ENCODE measurements at places on chromosomes 4 and X. TPM values are rescaled to one million over a fixed set of nuclear protein-coding genes. Genes with fewer than 3 reads are reported as not detected.

The GPR101 gene
- total RNA-seq, result not detected

The TRIM2 gene
- total RNA-seq, result 0.20 TPM

The TRMT10A gene
- total RNA-seq, result 10.5 TPM

The HDX gene
- 1.9 TPM for total RNA-seq

The TCEAL9 gene
- total RNA-seq, result not detected

The ABCG2 gene
- total RNA-seq, result 1.1 TPM

The ZNF280C gene
- 4.6 TPM for total RNA-seq

The ODAPH gene
- 0.12 TPM for total RNA-seq

The AFM gene
- not detected for total RNA-seq

The CT47B1 gene
- total RNA-seq, result not detected

The IL15 gene
- total RNA-seq, result 1.9 TPM

DNA sequence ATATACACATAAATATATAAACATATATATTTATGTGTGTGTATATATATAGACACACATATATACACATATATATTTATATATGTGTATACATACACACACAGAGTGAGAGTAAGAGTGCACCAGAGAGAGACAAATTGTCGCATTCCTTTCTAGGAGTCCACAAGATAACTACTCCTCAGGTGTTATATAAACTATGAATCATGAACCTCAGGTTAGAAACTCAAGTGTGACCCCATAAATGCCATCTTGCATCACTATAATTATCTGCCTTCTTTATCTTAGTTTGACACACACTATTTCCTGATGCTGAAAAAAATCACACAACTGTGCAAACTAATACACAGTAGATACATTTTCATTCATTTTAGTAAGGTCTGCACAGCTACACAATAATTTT, 135.2 kb downstream of the PPARGC1A start:
- no peaks in the 10 kb centered on the region for H3K36me3 ChIP-seq
- H3K27ac ChIP-seq, result no peak overlapping the region
- DNase-seq, result no peak
- H3K27me3 ChIP-seq, result no peaks in the 10 kb centered on the region
- H3K4me1 ChIP-seq, result no peaks in the 10 kb centered on the region

- DNase-seq, result no peak
- no peak overlapping the region for H3K27ac ChIP-seq
- H3K4me1 ChIP-seq, result no peaks in the 10 kb centered on the region
- H3K4me3 ChIP-seq, result no peak overlapping the region
- H3K27me3 ChIP-seq, result peaks cover 9% of the 10 kb centered on the region
Observed at GRCh38 chr4:169241464-169241863, 29.3 kb downstream of the SH3RF1 start.

- peak overlapping the region; percentile 87 for H3K27ac ChIP-seq
- peaks cover 25% of the 10 kb centered on the region for H3K4me1 ChIP-seq
- H3K36me3 ChIP-seq, result no peaks in the 10 kb centered on the region
- H3K27me3 ChIP-seq, result peaks cover 23% of the 10 kb centered on the region
- DNase-seq, result no peak
Observed at GRCh38 chrX:70432936-70433847, 10.1 kb downstream of the GDPD2 start.

DNA sequence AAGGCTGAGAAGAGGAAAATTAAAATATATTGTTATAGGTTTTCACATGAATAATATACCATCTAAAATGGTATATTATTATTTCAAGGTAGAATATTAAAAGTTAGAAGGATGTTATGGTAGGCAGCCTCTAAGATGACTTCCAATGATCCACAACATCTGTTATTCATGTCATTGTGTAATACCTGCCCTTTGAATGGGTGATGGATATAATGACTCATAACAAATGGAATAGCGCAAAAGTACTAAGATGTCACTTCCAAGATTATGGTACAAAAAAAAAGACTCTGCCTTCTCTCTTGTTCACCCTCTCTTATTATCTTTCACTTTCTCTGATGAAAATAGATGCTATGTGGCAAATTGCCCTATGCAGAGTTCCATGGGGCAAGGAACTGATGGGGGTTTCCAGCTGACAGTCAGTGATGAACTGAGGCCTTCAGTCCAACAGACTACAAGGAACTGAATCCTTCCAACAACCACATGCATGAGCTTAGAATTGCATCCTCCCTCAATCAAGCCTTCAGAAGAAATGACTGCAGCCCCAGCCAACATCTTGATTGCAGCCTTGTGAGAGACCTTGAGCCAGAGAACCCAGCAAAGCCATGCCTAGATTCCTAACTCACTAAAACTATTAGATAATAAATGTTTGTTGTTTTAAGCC, 57.7 kb downstream of the HS6ST2 start:
- no peak overlapping the region for H3K27ac ChIP-seq
- no peak for DNase-seq
- H3K4me3 ChIP-seq, result no peak overlapping the region
- no peaks in the 10 kb centered on the region for H3K27me3 ChIP-seq
- no peaks in the 10 kb centered on the region for H3K4me1 ChIP-seq

DNA sequence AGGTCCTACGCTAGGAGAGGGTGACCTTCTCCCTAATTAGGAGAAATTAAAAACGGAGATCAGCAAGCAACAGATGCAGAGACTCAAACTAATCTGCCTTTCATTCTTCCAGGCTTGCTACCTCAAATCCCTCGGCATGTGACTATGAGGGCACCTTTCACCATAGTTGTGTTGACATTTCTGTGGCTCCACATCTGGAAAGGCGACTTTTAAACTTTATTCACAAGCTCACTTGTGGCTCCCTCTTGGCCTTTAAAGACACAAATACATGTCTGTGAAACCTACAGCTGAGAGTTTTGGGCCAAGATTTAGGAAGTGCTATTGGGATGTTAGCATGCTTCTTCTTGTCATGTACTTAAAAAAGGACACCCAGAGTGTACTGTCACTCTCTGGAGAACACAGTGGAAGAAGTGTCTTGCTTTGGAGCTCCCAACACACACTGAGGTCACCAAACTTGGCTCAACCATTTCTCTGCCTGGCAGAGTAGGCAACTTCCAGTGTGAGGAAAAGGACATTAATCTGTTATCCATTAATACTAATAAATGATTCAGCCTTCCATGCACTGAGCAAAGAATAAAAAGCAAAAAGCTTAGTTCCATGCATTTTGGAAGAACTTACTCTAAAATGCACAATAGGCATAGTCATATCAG, 60.1 kb downstream of the LDB2 start:
- H3K27ac ChIP-seq, result no peak overlapping the region
- peaks cover 1% of the 10 kb centered on the region for H3K27me3 ChIP-seq
- no peaks in the 10 kb centered on the region for H3K36me3 ChIP-seq
- no peak overlapping the region for H3K4me3 ChIP-seq
- H3K4me1 ChIP-seq, result no peaks in the 10 kb centered on the region

DNA sequence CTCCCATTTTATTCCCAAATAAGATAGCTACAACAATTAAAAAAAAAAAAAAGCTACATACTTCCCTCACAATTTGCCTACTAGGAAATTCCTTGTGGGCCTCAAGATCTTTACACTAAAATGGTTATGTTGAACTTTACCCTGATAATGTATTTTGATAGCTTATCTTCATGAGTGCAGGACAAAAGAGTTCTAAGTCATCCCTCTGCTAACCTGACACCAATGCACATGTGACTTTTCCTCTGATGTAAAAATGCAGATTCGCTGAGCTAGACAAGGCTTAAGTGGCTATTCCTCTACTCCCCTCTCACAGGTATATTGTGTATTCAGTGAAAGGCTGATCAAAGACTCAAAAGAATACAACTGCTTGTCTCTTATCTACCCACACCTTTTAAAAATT, 22.5 kb downstream of the ELF2 start:
- H3K4me3 ChIP-seq, result no peak overlapping the region
- no peak for DNase-seq
- H3K27ac ChIP-seq, result no peak overlapping the region
- no peaks in the 10 kb centered on the region for H3K27me3 ChIP-seq

- no peaks in the 10 kb centered on the region for H3K4me1 ChIP-seq
- no peaks in the 10 kb centered on the region for H3K36me3 ChIP-seq
- no peaks in the 10 kb centered on the region for H3K27me3 ChIP-seq
- H3K27ac ChIP-seq, result no peak overlapping the region
- no peak overlapping the region for H3K4me3 ChIP-seq
Observed at GRCh38 chr4:182189103-182189878, 53.9 kb upstream of the TENM3 start.

DNA sequence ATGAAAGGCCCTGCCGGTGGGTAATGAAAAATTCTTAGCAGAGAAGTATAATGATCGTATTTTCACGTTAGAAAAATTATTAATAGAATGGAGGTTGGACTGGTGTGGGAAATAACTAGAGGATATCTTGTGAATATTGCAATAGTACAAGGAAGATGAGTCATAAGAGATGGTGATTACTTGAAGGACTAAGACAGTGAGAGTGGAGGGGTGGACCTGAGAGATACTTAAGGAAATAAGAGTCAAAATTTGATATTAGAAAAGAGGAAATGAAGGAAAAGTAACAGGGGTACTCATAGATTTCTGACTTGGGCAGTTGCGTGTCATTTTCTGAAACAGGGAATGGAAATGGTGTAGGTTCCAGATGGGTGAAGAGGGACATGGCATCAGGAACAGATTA, 1.7 kb upstream of the USP53 start:
- peaks cover 8% of the 10 kb centered on the region for H3K27me3 ChIP-seq
- DNase-seq, result no peak
- no peak overlapping the region for H3K27ac ChIP-seq
- H3K4me3 ChIP-seq, result no peak overlapping the region
- H3K36me3 ChIP-seq, result no peaks in the 10 kb centered on the region

- H3K27me3 ChIP-seq, result peaks cover 9% of the 10 kb centered on the region
- H3K4me3 ChIP-seq, result no peak overlapping the region
- H3K4me1 ChIP-seq, result peaks cover 1% of the 10 kb centered on the region
- H3K36me3 ChIP-seq, result no peaks in the 10 kb centered on the region
Observed at GRCh38 chrX:71859637-71860036, 51.0 kb upstream of the NHSL2 start.

DNA sequence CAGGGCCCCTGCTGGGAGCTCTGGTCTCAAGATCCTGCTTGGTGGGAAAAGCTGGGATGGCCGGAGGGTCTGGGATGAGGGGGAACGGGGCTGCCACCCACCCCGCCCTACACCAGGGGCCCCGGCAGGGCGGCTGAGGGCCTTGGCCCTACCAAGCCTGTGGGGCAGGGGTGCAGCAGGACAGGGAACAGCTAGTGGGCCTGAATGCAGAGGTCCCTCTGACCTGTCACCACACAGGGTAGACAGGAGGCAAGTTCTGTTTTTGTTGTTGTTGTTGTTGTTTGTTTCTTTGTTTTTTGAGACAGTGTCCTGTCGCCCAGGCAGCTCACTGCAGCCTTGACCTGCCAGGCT, 332 bp upstream of the RENBP start:
- H3K4me3 ChIP-seq, result no peak overlapping the region
- peaks cover 12% of the 10 kb centered on the region for H3K36me3 ChIP-seq
- no peak overlapping the region for H3K27ac ChIP-seq

GRCh38 chr4:38495446-38495845, 168.6 kb upstream of the KLF3 start:
- H3K27ac ChIP-seq, result no peak overlapping the region
- no peak for DNase-seq
- H3K36me3 ChIP-seq, result peaks cover 2% of the 10 kb centered on the region
- H3K4me1 ChIP-seq, result peaks cover 16% of the 10 kb centered on the region
- H3K4me3 ChIP-seq, result no peak overlapping the region

DNA sequence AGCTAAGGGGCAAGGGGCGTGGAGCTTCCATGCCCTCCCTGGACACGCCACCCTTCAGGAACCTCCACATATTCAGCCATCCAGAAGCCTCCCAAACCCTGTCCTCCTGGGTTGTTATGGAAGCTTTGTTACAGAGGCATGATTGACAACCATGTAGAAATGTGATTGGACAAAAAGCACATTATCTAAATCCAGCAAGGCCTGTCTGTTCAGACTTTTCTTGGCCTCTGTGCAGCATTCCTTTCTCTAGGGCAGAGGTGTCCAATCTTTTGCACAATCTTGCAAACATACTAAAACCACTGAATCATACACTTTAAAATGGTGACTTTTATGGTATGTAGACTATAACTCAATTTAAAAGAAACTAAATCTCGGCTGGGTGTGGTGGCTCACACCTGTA, 12.7 kb downstream of the STEEP1 start:
- H3K27me3 ChIP-seq, result no peaks in the 10 kb centered on the region
- no peak for DNase-seq
- no peak overlapping the region for H3K4me3 ChIP-seq
- no peak overlapping the region for H3K27ac ChIP-seq

- H3K4me3 ChIP-seq, result no peak overlapping the region
- no peak for DNase-seq
- no peaks in the 10 kb centered on the region for H3K27me3 ChIP-seq
- no peak overlapping the region for H3K27ac ChIP-seq
- no peaks in the 10 kb centered on the region for H3K4me1 ChIP-seq
Observed at GRCh38 chr4:125520258-125520990, 205.7 kb downstream of the FAT4 start.

DNA sequence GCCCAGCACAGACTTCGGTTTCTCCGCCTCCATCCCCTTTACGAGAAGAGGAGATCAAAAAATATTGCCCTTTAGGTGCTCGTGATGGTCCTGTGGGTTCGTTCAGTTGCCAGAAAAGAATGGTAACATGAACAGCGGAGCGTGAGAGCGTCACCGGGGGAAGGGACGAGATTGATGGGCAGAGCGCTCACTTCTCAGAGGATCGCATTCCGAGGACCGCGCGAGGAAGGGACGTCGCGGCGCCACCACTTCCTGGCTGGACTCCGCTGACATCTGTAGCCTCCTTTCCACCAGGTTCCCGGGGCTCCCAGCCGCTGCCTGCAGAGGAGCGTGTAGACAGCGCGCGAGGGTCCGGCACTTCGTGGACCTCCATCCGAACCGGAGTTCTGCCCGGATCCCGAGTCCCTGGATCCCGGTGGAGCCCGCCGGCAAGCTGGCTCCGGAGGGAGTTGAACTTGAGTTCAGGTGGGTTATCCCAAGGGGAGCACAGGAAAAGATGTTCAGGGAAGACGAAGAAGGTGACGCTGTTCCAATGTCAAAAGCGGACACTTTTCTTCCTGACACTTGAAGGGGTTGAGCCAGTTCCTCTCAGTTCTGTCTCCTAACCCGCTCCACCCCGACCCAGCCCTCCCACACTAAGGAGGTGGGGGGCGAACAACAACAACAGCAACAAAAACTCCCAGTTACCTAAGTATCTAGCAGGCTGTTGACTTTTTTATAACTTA, 484 bp downstream of the GALNTL6 start:
- no peaks in the 10 kb centered on the region for H3K36me3 ChIP-seq
- no peak for DNase-seq
- no peak overlapping the region for H3K4me3 ChIP-seq
- H3K4me1 ChIP-seq, result peaks cover 2% of the 10 kb centered on the region
- H3K27ac ChIP-seq, result no peak overlapping the region
- H3K27me3 ChIP-seq, result peaks cover 16% of the 10 kb centered on the region

- H3K27ac ChIP-seq, result peak within 1 kb of the TSS; percentile 42
- H3K4me3 ChIP-seq, result peak within 1 kb of the TSS; percentile 71
- H3K36me3 ChIP-seq, result no peaks in the 10 kb centered on the region
- peaks cover 35% of the 10 kb centered on the region for H3K27me3 ChIP-seq
- DNase-seq, result peak; percentile 53
Observed at GRCh38 chr4:127632420-127633403, at the start of gene INTU. INTU (plus strand) TSS chr4:127632957; CDS start chr4:127633035, 78 bp downstream.

- no peaks in the 10 kb centered on the region for H3K4me1 ChIP-seq
- no peaks in the 10 kb centered on the region for H3K27me3 ChIP-seq
- H3K4me3 ChIP-seq, result no peak overlapping the region
- H3K36me3 ChIP-seq, result no peaks in the 10 kb centered on the region
- no peak overlapping the region for H3K27ac ChIP-seq
- DNase-seq, result peak; percentile 13
Observed at GRCh38 chr4:143375326-143376073, 38.8 kb downstream of the GAB1 start.

- no peak for DNase-seq
- no peaks in the 10 kb centered on the region for H3K36me3 ChIP-seq
- H3K4me3 ChIP-seq, result no peak overlapping the region
Observed at GRCh38 chr4:55158957-55159356, 33.6 kb upstream of the KDR start.
